ENCODE measurements at places on chromosomes 3 and 15.

- DNase-seq = no peak
Observed at GRCh38 chr3:127646501-127647046, 17.6 kb downstream of the PODXL2 start.

- DNase-seq = no peak
Observed at GRCh38 chr15:86021281-86022264, 58.1 kb upstream of the AGBL1 start.

GRCh38 chr15:32685576-32685975 is 32.2 kb upstream of the GREM1 start:
- DNase-seq = no peak

DNA sequence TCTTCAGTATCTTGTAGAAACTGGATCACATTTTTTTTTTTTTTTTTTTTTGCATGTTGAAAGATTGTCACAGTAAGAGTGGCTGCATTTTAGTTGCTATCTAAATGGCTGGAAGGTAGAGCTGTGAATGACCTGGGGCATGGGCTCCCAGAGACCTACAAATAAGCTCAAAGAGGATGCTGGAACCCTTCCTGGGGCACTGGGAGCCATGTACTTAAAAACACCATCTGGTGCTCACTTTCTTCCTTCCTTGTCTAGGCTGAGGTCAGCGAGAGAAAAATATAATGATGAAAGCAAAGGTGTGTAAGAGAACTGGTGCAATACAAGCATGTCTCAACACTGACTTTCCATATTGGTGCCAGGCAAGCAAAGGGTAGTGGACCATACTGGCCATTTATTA is 323.9 kb downstream of the SV2B start:
- no peak for DNase-seq

- no peak for DNase-seq
Observed at GRCh38 chr3:127107491-127108375, 85.2 kb upstream of the PRR23E start.

GRCh38 chr3:14921034-14921616 is 26.3 kb upstream of the NR2C2 start:
- DNase-seq = peak; percentile 72

DNA sequence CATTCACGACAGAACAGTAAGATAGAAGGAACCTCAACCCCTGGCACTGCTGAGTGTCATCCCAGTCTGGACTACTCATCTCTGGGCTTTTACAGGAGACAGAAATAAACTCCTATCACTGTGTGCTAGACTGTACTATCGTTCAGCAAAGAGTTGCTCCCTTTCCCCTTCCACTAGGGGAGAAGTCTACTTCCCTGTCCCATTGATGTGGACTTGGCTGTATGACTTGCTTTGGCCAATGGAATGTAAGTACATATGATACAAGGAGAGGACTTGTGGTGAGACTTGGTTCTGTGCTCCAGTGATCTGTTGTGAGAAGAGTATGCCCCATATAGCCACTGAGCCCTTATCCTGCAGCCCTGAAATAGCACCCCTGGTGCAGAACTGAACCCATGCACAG is 5.3 kb upstream of the KIF7 start:
- DNase-seq = no peak

DNA sequence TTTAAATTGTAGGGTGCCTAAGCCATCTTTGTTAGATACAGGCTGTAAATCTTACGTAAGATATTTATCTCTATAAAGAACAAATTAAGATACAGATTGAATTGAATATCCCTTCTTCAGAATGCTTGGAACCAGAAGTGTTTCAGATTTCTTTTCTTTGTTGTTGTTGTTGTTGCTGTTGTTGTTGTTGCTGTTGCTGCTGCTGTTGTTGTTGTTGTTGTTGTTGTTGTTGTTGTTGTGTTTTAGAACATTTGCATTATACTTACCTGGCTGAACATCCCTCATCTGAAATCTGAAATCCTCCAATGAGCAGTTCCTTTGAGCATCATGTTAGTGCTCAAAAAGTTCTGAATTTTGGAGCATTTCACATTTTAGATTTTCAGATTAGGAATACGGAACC is 26.6 kb downstream of the QTRT2 start:
- DNase-seq = no peak

GRCh38 chr3:68295457-68295856 is 636.9 kb downstream of the TAFA4 start:
- no peak for DNase-seq

Measured in activated T-cell treated with anti-CD3 and anti-CD28 coated beads for 48 hours (primary cell).